ENCODE measurements at places on chromosomes 1 and 21.

DNA sequence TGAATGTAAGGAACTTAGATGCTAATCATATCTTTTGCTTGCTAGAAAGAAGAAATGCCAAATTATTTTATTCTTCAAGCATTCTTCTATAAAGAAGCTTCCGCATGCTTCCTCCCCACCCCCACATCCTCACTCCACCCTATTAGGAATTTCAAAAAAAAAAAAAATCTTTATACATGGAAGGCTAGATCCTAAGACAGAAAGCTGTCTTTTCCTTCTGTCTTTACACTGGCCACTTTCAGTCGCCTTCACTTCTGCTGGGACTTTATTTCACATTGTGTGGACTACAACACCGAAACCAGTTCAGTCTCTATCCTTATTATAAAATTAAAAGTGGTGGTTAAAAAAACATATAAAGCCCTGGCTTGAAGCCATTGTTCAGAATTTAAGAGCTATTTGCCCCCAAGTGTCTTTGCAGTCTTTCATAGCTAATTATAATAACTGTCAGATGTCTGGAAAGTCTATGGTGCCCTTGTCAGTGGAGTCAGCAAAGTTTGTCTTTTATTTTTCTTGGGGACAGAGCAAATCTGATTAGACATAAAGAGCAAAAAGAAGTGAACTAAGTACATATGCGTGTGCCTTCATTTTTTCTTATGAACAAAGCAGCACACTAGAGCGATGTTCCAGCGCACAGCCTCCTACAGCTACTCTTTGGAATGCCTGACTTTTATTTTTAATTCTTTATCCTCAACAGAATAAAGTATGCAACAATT is 297.7 kb downstream of the PTPRC start:
- DNase-seq = no peak

DNA sequence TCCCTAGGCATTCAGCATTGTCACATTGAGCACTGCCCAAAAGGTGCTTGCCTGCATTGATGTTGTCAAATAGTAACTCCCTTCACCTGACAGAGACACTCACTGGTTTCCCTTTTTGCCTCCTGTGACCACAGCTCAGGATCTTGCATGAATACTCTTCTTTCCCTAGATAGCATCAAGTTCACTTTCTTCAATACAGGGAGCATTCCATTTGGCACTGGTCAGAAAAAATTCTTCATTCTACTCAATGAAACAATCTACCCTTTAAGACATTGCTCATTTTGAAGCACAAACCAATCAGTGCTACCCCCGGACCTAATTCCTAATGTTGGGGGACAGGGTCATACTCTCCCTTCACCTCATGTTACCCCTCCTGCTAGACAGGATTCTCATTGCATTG is 319.0 kb upstream of the SNX7 start:
- no peak for DNase-seq

DNA sequence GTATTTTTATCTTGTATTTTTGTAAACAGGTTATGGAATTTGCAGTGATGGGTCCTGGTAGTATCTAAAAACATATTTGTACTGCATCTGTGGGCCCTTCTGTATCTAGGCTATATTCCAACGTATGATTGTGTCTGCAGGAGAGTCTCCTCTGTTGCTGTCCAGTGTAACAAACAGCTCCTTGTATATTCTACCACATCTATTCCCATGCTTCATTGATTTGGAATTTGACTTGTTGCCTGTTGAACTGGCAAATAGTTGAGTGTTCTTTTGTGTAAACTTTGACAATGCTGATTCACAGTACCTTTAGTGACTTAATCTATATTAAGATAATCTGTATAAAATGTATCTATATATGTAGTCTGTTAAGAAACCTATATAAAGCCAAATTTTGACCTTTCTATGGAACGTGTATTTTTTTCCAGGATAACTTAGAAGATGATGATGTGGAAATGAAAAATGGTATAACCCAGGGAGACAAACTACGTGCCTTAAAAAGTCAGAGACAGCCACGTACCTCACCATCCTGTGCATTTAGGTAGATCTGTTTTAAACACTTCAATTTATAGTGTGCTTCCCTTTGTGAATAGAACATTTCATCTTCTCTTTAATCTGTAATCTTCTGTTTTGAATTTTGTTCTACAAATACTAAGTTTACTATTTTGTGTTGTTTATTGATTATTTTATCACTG is 43.4 kb upstream of the GPR88 start:
- DNase-seq = no peak

DNA sequence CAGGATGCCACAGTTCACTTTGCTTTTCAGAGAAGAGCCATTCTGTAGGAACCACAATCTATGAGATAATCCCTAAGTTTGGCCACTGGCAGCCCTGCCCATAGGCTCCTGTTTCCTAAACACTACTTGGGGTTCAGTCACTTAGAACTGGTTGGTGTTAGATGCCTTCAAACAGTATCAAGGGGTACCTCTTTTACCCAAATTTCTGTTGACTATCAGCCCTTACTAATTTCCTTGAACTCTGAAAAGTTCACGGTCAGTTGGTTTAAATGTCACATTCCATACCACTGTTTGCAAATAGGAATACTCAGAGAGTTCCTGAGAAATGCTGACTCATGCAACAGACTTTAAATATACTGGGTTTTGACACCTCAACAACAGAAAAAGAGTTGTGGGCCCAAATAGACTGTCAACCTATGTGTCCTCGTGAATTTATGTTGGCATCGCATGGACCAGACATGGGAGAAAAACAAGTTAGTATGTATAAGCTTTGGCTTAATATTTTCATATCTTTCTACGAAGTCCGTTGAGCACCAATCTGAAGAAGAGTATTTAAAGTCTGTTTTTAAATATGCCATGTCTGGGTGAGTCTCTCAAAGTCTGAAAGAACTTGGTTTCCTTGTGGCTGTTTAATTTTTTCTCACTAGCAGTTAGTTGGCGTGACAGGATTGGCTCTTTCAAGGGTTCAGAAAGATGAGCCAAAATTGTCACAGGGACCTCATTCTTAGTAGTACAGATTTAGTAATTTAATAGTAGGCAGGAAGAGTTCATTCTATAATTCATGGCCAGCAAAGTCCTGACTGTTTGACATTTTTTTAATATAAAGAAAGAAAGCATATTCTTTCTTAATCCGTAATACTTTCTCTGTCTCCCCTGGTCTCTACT is 56.5 kb upstream of the ZNF326 start:
- DNase-seq = no peak

GRCh38 chr1:173270243-173270642 is 63.1 kb upstream of the TNFSF4 start:
- no peak for DNase-seq

GRCh38 chr1:71023515-71023914 is 24.1 kb downstream of the PTGER3 start:
- DNase-seq = no peak

DNA sequence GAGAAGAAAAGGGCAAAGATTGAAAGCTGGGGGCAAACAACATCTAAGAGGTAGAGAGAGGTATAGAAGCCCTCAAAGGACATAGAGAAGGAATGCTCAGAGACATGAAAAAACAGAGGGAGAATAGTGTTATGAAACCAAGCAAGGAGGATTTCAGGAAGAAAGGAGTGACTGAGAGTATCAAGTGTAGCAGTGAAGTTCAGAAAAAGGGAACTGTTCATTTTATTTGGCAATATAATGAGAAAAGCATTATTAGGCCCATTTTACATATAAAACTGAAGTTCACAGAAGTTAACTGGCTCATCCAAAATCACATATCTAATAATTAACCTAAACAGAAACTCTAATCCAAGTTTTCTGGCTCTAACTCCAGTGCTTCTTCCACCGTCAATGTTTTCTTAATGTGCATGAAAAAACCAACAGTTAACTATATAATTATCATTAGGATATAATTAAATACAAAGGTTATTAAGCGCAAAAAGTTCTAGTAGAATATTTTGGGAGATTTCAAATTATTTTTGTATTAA is 17.7 kb downstream of the NEXN start:
- DNase-seq = no peak

- DNase-seq = no peak
Observed at GRCh38 chr1:36652586-36652985, 169.9 kb upstream of the CSF3R start.

- DNase-seq = no peak
Observed at GRCh38 chr1:167995038-167995437, 58.2 kb upstream of the MPC2 start.

DNA sequence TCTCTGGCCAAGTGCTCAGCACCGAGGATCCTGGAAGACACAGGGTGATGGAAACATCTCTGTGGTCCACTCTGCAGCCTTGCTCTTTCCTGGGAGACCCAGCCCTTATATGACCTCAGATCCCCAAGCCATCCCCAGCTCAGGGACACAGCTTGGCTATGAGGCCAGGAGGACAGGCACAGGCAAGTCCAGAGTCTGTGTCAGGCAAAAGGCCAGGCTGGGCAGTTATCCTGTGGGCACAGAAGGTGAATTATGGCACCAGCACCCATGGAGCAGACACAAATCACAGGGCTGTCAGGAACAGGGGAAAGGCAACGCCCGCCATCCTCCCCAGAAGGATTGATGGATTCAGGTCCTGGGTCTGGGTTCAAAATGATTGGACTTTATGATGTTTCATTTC is 52.1 kb upstream of the SCMH1 start:
- DNase-seq = no peak

DNA sequence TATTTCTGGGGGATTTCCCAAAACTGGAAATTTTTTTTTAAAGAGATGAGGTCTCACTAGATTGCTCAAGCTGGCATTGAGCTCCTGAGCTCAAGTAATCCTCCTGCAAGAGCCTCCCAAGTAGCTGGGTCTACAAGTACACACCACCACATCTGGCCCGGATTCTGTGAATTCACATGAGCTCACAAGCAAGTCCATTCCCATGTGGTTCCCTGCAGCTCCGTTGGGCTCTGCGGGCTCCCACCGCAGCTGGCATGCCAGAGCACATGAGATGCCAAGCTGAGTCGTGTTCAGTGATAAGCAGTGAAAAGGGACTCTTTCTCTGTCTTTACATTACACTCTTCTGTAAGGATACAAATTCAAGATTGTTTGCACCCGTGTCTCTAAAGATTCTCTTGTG is 21.9 kb upstream of the TTF2 start:
- no peak for DNase-seq

- no peak for DNase-seq
Observed at GRCh38 chr1:234134878-234135277, 230.4 kb downstream of the SLC35F3 start.

GRCh38 chr1:2967329-2967725 is 53.9 kb upstream of the ACTRT2 start:
- DNase-seq = no peak

DNA sequence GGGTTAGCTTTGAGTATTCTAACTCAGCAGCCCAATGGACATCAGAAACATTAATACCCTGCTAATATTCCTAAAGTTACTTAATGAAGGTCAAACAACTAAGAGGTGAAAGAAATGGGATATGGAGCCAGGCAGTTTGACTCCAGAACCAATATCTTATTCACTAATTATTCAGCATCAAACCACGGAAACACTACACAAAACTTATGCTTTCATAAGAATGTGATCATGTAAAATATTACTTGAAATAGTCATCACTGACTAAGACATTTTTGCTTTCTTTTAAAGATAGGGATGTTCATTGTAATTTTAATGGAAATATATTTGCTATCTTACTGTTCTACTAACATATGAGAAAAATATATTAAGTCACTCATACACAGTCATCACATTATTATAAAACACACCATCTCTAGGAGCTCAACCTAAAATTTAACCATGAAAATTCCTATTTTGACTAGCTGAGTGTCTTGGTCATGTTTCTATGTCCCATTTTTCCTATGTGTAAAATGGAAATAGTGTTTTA is 240.9 kb downstream of the KCTD3 start:
- no peak for DNase-seq

- no peak for DNase-seq
Observed at GRCh38 chr21:18164933-18165332, 79.7 kb upstream of the CHODL start.

GRCh38 chr21:23152130-23152529 is 2153.9 kb downstream of the NCAM2 start:
- DNase-seq = no peak

GRCh38 chr1:179971563-179972496 is 17.2 kb downstream of the CEP350 start:
- no peak for DNase-seq

GRCh38 chr1:14945132-14946010 is 208.2 kb upstream of the TMEM51 start:
- no peak for DNase-seq

DNA sequence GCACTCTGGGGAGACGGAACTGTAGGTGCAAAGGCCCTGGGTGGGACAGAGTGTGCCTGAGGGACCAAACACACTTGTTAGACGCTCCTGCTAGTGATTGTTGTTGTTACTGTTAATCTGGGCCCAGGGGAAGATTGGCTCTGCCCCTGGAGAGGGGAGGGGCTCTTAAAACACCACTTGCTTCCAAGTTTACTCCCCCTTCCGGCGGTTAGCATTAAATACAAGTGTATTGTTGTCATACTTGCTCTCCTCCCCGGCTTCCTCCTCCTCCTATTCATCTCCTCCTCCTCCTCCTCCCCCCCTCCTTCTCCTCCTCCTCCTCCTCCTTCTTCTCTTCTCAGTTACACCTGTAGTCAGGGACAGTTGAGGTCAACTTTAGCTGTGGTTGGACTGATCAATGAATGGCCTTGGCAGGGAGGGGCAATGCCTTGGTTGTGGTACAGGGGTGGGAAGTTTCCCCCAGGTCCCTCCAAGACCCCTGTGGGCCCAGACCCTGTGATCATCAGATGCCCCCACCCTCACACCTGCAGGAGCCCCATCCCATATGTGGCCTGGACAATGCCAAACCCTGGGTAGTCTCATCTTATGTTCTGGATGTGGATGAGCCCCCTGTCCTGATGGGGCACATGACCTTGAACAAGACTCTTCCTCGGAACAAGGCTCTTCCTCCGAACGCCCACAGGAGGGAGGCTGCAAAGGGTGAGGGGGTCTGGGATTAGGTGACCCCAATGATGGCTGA is 217.3 kb downstream of the PTPRU start:
- DNase-seq = no peak

DNA sequence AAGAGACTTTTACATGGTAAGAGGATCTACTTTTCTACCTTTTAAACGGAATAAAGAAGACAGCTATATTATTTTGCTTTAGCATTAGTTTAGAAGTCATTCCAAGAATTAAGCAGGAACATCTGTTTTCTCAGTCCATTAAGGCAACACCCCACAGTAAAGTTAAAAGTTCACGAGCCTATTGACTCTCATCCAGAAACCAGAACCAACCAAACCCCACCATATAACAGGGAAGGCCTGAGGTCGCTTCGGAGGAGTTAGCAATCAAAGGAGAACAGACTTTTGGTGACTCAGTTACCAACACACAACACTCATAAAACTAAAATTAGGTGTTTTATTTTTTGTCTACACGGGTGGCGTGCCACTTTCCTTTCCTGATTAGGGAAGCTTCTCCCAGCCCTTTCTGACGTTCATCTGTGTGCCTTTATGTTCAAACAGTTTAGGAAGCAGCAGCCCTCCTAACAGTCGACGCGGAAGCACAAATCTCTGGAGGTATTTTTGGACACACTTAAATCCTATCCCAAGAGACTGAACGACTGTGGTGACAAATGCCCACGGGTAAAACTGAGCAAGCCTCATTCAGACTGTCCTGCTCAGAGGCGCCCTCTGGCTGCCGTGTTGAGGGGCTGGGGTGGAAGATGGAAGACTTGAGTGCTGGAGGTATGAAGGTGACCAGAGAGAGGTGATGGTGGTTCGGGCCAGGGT is 8.6 kb upstream of the PLA2G2C start:
- DNase-seq = peak; percentile 66

- DNase-seq = no peak
Observed at GRCh38 chr21:45993210-45994085, 11.9 kb downstream of the COL6A1 start.
